ENCODE measurements at places on chromosomes 2 and 18. TPM values are rescaled to one million over a fixed set of nuclear protein-coding genes. Genes with fewer than 3 reads are reported as not detected.

Gene UXS1
- total RNA-seq, result 50.2 TPM

Gene CFAP65
- total RNA-seq, result 0.23 TPM

Gene SMAD2
- total RNA-seq, result 90.7 TPM

Gene CAVIN2
- total RNA-seq, result not detected

Gene IL37
- not detected for total RNA-seq

Gene IL1RL1
- total RNA-seq, result not detected

Gene DSG1
- total RNA-seq, result not detected

Gene SP5
- total RNA-seq, result 0.21 TPM

Gene TMEM185B
- total RNA-seq, result 15.2 TPM

Gene EVX2
- 0.03 TPM for total RNA-seq

Gene TCF23
- not detected for total RNA-seq

Gene G6PC2
- not detected for total RNA-seq

Gene DCDC2C
- not detected for total RNA-seq

Gene ACAA2
- total RNA-seq, result 123 TPM

Gene SKA1
- 25.1 TPM for total RNA-seq

Gene CHST10
- total RNA-seq, result 24.5 TPM

Gene B4GALT6
- 33.8 TPM for total RNA-seq

Gene FOXI3
- total RNA-seq, result 11.8 TPM

Gene PHLPP1
- total RNA-seq, result 72.5 TPM

Gene SULT1C2
- 0.69 TPM for total RNA-seq

Gene MPP4
- total RNA-seq, result not detected

Gene CRYGD
- 3.4 TPM for total RNA-seq

Gene TMEM247
- not detected for total RNA-seq

Gene DCAF17
- total RNA-seq, result 37.3 TPM

Gene PLEK
- total RNA-seq, result not detected

Gene LCLAT1
- total RNA-seq, result 30.1 TPM

Gene CCL20
- not detected for total RNA-seq

Gene GALNT13
- total RNA-seq, result 5.2 TPM

Gene PTPN18
- 9.8 TPM for total RNA-seq

Gene DYNAP
- 1.0 TPM for total RNA-seq

Gene EIPR1
- total RNA-seq, result 40.5 TPM

Gene MYO7B
- total RNA-seq, result not detected

Gene GRB14
- 16.0 TPM for total RNA-seq

Gene IGFBP5
- 0.74 TPM for total RNA-seq

Gene C2orf78
- not detected for total RNA-seq

Gene MOGAT1
- 0.94 TPM for total RNA-seq

Gene CPO
- total RNA-seq, result not detected

Gene LYPD6
- 10.9 TPM for total RNA-seq

Gene GPR45
- total RNA-seq, result 0.23 TPM

Gene LYPD1
- total RNA-seq, result 4.2 TPM

Gene WNT6
- not detected for total RNA-seq

Gene SLC9A4
- total RNA-seq, result not detected

Gene RNU2-63P
- total RNA-seq, result not detected

Gene CNNM3
- 22.8 TPM for total RNA-seq

Gene TMEM163
- total RNA-seq, result 1.1 TPM

Gene BOLL
- 0.04 TPM for total RNA-seq

Gene NDC80
- total RNA-seq, result 38.9 TPM

Gene NRP2
- 22.0 TPM for total RNA-seq

Gene SCN9A
- total RNA-seq, result 8.8 TPM

Gene AQP12B
- total RNA-seq, result not detected

Gene FEV
- total RNA-seq, result not detected

Gene ACTR1B
- 42.5 TPM for total RNA-seq

Gene GPR75
- total RNA-seq, result 4.1 TPM

Gene ECEL1
- 18.0 TPM for total RNA-seq
